ENCODE measurements at places on chromosomes 4 and X.

GRCh38 chrX:130296743-130297142, 28.0 kb upstream of the ZNF280C start:
- DNase-seq, result no peak

DNA sequence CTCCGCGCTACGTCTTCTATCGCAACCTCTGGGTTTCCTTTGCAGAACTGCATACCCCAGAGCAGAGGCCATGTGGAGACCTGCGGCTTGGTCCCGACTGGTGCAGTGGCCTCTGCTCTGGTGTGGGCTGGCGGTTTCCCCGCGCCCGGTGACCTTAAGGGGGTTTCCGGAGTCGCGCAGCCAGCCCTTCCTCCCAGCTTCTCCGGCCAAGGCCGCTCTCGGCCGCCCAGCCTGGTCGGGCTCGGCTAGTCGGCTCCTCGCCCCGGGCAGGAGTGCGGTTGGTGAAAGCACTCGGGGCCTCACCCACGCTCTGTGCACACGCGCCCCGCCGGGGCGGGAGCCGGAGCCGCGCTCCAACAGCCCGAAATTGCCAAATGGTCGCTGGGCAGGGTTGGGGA, 84.9 kb downstream of the BCOR start:
- no peak for DNase-seq

DNA sequence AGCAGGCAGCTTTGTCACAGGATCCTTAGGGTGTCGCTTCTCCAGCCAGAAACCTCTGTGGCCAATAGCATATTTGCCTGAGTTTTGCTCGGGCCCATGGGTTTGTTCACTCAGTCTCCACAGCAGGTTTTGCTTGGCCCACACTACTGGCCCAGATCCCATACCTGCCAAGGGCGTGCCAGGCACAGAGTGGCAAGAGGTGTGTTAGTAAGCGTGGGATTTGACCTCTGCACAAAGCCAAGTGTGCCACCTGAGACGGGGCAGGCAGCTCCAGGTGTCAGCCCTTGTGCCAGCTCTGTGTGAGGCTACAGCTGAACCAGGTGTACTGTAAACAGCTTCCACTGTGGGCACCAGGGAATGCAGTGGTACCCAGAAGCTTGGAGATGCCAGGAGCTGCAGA, 2003.0 kb downstream of the C4orf33 start:
- no peak for DNase-seq

GRCh38 chr4:145035494-145036136, 62.4 kb downstream of the ANAPC10 start:
- no peak for DNase-seq

Measured in T-helper 22 cell (primary cell).